Stimulated activated CD8-positive, alpha-beta memory T cell treated with anti-CD3 and anti-CD28 coated beads, Interleukin-2, amount 100 ng/mL, for 1 hour (primary cell): ENCODE measurements at places on chromosomes 2 and 18.

DNA sequence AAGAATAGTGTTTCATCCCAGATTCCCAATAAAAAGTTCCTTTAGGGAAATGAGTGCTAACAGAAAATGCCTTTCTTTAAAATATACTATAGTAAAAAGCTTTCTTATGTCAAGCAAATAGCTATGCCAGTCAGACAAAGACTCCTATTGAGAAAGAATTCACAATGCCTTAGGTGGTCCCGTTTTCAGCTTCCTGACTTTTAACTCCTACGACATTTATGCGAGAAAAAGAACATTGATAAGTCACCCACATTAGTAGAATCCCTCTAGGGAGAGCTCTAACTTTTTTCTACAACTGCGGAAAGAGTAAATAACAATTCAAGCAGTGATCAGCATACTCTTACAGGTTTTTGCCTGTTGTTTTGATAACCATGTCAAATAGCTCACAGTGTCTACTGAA lies 750.8 kb upstream of the ACVR2A start:
- no peak for DNase-seq

DNA sequence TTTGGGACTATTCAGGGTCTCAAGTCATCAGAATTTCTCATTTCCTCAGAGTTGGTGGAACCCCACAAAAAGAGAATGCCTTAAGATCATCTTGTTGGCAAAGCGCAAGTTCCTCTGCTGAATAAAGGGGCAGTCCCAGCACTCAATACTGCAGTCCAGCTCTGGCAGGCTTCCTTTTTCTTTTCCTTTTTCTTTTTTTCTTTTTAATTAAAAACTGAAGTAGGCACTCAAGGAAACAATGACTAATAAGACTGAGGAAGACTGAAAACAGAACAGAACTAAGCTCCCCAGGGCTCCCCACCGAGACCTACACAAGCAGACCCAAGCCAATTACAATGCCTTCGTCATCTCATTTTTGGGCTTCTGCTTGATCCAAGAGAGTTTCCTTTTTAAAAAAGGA lies 82.0 kb downstream of the STK39 start:
- DNase-seq = no peak

- DNase-seq = no peak
Measured at GRCh38 chr2:200677171-200677570, 91.4 kb downstream of the AOX1 start.

DNA sequence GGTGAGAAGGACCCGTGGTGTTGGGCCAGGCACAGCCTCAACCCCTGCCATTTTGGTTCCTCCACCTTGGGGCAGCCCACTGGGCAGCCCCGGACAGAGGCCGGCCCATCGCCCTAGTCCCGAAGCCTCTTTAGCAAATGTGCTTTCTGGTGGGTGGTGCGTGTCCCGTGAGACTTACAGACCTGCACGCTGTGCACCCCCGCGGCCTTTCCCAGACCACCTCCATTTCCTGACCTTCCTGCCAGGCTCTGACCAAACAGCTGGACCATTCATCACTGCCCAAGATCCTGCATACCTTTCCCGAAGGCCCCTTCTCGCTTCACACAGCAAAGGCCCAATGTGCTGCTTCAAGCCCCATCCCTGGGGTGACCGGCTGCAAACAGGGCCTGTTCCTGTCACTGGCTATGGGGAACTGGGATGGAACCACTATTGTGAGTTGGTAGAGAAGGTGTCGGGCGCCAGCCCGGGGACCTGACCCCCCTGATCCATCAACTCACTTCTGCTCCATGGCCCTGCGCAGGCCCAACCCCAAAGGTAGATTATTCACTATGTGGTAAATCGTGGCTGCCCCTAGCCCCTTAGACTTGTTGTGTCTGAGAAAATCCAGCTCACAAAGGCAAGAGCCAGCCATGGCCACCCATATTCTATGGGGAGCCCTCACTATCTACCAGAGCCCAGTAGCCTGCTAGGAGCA lies 341.0 kb downstream of the EIPR1 start:
- no peak for DNase-seq

DNA sequence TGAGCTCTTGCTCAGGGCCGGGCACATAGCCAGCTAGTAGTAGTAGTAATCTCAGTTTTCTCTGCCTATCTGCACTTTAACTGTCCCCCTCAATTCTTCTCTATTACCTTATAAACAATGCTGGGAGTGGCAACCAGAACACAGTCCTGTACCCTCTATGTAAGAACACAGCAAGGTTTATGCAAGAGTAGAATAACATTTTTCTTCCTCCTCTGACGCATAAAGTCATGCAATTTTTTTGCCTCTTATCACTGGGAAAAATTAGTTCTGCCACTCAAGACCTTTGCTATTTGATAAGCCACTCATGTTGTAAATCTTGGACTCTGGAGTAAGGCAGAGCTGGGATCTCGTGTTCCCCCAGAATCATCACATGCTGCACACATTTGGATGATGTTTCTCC lies 200.7 kb upstream of the SOX11 start:
- no peak for DNase-seq

GRCh38 chr2:220365023-220365422 lies 737.6 kb downstream of the SLC4A3 start:
- no peak for DNase-seq

GRCh38 chr2:179558010-179558934 lies 293.6 kb upstream of the SESTD1 start:
- DNase-seq = no peak

DNA sequence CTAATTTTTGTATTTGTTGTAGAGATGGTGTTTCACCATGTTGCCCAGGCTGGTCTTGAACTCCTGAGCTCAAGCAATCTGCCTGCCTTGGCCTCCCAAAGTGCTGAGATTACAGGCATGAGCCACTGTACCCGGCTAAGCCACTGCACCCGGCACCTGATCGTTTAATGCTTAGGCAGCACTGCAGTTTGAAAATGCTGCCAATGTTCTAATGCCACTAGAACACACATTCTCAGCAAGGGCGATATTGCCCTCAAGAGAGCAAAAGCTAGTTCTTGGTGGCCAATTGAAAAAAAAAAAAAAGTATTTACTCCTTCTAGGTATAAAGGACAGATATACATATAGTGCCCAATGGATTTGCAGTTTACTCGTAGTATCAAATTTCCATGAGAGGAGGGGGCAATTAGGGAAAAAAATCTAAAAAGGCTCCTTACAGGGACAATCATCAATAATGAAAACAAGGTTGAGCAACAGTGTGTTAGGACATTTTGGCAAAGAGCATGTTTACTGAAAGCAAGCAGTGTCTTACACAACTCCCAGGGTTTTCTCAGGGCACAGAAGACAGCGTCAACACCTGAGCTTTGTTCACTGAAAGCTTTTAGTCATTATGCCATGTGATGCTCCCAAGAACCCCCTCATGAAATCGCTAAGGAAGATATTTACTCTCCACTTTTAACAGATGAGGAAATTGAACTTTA lies 199.9 kb upstream of the PKDCC start:
- no peak for DNase-seq

DNA sequence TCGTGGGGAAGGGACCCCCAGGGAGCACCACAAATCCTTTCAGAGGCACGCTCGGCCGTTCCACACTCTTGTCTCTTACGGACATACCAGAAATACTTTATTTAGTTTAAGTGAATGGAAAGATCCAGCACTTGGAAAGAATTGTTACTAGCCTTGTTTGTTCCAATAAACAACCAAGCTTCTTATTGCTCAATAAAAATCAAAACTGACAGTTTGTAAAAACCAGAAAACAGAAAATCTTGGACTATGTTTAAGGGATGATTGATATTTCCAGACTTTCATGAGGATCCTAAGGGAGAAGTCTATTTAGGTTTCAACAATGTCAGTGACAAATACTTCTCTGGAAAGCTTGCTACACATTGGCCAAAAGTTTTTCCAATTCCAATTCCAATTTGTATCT lies 31.6 kb upstream of the CCBE1 start:
- no peak for DNase-seq

- no peak for DNase-seq
Measured at GRCh38 chr2:27989149-27989548, 98.6 kb downstream of the BABAM2 start.

- no peak for DNase-seq
Measured at GRCh38 chr2:52695731-52696130, 1071.9 kb upstream of the CHAC2 start.

DNA sequence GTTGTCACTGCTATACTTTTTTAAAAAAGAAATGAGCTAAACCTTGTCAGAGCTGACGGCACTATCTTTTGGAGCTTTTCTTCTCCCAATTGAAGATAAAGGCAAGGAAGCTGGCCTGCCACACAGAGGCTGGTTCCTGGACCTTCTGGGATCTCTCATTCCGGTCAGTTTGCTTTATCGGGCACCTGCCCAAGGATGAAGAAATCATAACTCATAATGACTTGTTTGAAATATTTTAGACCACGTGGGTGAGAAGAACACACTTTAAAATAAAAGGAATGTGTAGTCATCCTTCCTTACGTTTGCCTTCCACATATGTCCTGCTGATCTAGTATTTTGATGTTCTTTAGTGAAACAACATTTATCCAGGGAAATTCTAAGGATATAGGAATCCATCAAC lies 535.7 kb downstream of the DCC start:
- DNase-seq = no peak

- no peak for DNase-seq
Measured at GRCh38 chr18:11511434-11512095, 97.8 kb upstream of the SLC35G4 start.

GRCh38 chr2:199851501-199851810 lies 464 bp upstream of the FTCDNL1 start:
- DNase-seq = no peak

- DNase-seq = no peak
Measured at GRCh38 chr2:19687017-19687659, 214.6 kb downstream of the TTC32 start.
